CD4-positive, alpha-beta T cell treated with Interleukin-6 for 4 hours (primary cell): ENCODE measurements at places on chromosomes 6 and 20.
A peak's percentile ranks its signal among the peaks of the same experiment; 100 is the strongest.

DNA sequence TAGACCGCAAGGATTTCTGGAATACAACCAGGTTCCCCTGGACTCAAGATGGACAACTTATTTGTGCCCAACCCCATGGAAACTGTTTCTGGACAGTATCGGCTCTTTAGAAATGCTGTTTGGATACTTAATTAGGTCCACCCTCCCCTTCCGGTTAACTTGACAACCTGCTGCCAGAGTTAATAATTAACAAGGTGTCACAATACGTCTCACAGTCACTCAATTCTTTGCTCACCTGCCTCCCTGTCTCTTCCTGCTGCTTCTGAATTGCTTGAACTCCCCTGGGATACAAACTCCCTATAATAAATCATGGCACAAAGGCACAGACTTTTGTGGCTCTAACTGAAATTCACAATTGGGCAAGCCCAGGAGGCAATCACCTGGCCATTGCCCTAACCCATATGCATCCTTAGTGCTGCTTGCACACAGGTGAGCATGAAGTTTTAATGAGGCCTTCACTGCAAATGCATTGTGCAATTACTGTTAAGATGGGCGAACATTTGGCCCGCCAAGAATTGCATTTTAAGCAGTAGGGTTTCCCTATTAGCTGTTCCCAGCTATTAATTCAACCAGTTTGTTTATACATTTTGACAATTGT lies 504.4 kb upstream of the NOX3 start:
- no peak for DNase-seq

DNA sequence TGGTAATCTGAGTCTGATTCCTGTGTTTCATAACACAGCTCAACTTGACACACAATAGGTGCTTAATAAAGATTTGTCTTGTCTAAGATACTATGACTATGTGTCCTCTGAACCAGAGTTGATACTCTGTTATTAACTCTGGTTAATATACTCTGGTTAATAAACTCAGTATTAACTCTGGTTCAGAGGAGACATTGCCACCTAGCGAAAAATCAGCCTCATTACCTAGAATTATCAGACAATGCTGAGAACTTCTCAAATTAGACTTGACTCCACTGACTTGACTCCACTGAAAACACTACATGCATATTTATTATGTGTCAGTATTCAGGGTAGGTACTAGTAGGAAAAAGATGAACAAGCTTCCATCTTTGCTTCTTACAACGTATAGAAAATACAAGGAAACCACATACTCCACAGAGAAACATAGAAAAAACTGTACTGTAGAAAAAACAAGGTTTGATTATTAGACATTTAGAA lies 73.9 kb downstream of the AHI1 start:
- peak; percentile 5 for DNase-seq

DNA sequence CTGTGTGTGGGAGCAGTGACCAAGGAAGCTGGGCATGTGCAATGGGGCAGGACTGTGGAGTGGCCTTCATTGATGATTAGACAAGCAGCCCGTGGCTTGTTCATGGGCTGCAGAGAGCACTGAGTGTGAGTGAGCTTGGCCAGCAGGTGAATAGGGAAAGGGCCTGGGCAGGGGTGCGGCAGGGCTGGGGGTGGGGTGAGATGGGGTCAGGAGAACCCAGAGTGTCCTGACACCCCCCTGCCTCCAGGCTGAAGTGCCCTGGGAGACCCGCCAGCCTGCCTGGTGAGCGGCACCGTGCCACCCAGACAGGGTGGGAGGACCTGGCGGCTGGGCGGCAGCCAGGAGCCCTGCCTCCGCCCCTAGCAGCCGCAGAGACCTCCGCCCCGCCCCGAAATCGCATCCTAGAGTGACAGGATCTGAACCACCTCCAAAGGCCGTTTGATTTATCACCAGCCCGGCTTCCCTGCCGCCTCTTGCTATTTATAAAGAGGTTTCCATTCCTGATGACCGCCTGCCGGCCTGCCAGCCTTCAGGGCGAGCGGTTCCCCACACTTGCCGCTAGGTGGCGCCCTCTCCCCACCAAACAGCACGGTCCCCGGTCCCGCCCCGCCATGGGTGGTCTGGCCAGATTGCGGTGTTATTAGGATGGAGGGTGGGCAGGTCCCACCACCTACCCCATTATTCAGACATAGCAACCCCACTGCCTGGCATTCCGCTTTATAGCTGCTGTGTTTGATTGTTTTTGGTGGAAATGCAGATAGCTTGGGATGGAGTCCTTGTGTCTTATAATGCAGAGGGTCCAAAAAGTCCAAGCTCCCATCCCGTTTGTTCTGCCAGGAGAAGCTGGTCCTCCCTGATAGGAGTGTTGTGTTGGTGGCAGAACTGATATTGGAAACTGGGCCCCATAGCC lies 3.5 kb downstream of the MYLK2 start:
- DNase-seq, result peak; percentile 82

DNA sequence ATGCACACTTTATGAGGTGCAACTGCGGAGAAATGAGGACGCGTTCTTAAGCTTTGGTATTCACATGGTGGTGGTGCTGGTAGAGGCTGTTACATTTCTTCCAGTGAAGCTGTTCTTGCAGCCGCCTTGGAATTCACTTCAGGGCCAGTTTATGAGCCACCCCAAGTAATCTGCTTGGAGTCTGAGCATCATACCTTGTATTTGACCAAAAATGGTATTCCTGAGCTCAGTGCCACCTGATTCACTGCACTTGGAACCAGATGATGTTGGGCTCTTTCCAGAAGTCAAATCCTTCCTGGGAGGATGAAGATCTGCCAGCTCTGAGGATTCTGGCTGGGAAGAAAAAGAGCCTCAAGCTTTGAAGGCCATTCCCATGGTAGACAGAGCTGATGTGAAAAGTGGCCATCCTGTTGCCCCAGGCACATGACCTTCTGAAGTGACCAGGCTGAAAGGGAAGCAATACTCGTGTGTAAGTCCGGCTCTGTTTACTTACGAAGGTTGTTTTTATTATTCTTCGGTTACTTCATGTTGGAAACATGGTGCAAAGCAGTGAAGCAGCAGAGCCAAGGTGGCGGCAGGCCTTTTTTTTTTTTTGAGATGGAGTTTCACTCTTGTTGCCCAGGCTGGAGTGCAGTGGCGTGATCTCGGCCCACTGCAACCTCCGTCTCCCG lies 7.7 kb downstream of the MANBAL start:
- no peak for DNase-seq

DNA sequence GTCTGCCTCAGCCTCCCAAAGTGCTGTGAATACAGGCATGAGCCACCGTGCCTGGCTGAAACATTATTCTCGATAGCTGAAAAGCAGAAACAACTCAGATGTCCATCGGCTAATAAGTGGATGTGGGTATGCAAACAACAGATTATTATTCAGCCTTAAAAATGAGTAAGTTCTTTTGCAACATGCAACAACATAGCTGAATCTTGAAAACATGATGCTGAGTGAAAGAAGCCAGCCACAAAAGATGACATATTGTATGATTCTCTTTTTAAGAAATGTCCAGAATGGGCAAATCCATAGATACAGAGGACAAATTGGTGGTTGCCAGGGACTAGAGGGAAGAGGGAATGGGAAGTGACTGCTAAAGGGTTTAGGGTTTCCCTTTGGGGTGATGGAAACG lies 61.7 kb downstream of the RIOK1 start:
- DNase-seq, result no peak

- DNase-seq, result no peak
Observed at GRCh38 chr20:5703681-5704101, 46.5 kb upstream of the SHLD1 start.

GRCh38 chr6:80547827-80548226 lies 441.4 kb downstream of the BCKDHB start:
- no peak for DNase-seq

- no peak for DNase-seq
Observed at GRCh38 chr20:19815553-19815991, 57.5 kb downstream of the RIN2 start.

GRCh38 chr20:11810311-11811083 lies 107.2 kb upstream of the BTBD3 start:
- no peak for DNase-seq

DNA sequence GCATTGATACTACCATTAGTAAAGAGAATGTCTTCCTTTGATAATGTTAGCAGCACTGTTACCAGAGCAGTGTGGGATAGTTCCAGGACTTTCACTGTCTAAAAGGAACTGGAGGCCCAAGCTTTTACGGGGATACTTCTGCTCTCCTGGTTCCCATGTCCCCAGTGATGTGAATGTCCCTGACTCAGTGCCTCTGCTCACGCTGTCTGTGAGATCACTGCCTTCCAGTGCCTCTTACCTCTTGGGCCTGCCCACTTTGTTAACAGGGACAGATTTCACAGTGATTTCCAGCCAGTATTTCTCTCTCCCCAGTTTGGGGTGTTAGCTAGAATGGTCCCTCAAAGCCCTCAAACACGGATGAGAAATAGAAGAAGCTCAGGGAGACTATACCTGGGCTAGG lies 14.4 kb downstream of the PTPRA start:
- DNase-seq, result no peak

DNA sequence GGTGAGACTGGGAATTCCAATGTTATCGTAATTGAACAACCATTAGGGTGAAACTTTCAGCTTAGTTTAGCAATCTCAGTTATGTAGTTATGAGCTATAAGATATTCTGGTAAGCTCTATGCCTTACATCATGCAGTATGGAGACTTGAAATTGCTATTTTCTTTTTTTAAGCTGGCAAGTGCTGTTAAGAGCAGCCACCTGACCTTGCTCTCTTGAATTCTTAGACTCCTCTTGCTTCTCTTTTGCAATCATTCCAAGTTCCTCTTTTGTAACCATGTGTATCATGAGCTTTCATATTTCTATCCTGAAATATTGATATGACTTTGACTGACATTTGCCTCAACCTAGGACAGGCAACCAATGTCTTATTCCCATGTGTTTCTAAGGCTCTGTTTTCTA lies 446.3 kb upstream of the SLC35B3 start:
- DNase-seq, result no peak
